ENCODE measurements at places on chromosomes 5 and 9. TPM values are rescaled to one million over a fixed set of nuclear protein-coding genes. Genes with fewer than 3 reads are reported as not detected.

The C5orf52 gene
- not detected for total RNA-seq

The BARHL1 gene
- 0.03 TPM for total RNA-seq

The PDE6A gene
- 0.22 TPM for total RNA-seq

The C7 gene
- not detected for total RNA-seq

The KIF4B gene
- total RNA-seq = 0.02 TPM

The PHF24 gene
- 0.09 TPM for total RNA-seq

The PALM2AKAP2 gene
- total RNA-seq = 0.36 TPM

The SLC36A2 gene
- not detected for total RNA-seq

The GRXCR2 gene
- not detected for total RNA-seq

The COL23A1 gene
- not detected for total RNA-seq

The SPINK5 gene
- total RNA-seq = not detected

The TGFBI gene
- 1,737 TPM for total RNA-seq

The ADGRD2 gene
- 0.03 TPM for total RNA-seq

The CAMK4 gene
- 0.07 TPM for total RNA-seq

The TAS2R1 gene
- total RNA-seq = not detected

The ENG gene
- 0.15 TPM for total RNA-seq

The GRIN3A gene
- not detected for total RNA-seq

The HDAC3 gene
- 47.7 TPM for total RNA-seq

The SPINK4 gene
- not detected for total RNA-seq

Measured in A549 treated with AZD2906 at 1 μM for 4 hours (cell line).